Ascending aorta (tissue), 2 donors: ENCODE measurements at places on chromosomes 5 and 9. TPM values are rescaled to one million over a fixed set of nuclear protein-coding genes. Genes with fewer than 3 reads are reported as not detected.

The KCNV2 gene
- not detected for total RNA-seq

The SHISAL2B gene
- not detected for total RNA-seq

The SLC36A3 gene
- total RNA-seq, result not detected

The PCDHA1 gene
- not detected for total RNA-seq

The EPB41L4A gene
- 9.4 TPM for total RNA-seq

The TRIM52 gene
- total RNA-seq, result 21.2 TPM

The SPATA31A3 gene
- total RNA-seq, result not detected

The RBM18 gene
- 63.8 TPM for total RNA-seq

The SOX30 gene
- total RNA-seq, result not detected

The TAS2R1 gene
- total RNA-seq, result not detected
